ENCODE measurements at places on chromosomes 13 and 19. TPM values are rescaled to one million over a fixed set of nuclear protein-coding genes. Genes with fewer than 3 reads are reported as not detected.

- no peak for DNase-seq
Observed at GRCh38 chr13:40052954-40053353, 397.5 kb downstream of the COG6 start.

DNA sequence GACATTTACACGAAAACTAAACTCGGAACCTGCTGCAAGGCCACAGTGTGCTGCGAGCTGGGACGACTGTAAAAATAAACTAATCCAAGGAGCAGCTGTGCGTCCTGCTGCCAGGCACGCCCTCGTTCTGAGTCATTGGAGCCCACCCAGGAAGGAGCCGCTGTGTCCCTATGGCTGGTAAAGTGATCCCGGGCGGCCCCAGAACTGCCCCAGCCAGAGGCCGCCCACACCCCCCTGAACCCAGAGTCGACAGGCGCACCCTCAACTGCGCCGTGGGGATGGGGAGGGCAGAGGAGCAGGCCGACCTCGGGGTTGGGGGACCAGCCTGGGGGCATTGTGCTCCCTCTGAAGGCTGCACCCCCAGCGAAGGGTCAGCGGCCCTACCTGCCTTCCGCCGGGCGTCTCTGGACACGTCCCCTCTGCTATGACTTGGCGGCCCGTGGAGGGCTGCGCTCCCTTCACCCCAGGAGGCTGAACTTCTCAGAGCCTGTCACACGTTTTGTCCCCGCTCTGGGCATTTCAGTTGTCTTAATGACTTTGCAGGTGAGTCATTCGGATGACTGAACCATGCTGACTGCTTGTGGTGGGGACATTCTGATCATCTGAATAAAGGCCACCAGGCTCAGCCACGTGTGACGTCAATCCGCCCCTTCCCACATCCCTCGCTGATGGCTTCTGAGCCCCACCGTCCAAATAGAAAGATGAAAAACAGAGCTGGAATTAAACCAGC, 42.7 kb downstream of the ADPRHL1 start:
- DNase-seq: peak; percentile 82

- no peak for DNase-seq
Observed at GRCh38 chr13:107993239-107993949, 221.9 kb downstream of the LIG4 start.

GRCh38 chr19:48844472-48844871, 8.2 kb upstream of the HSD17B14 start:
- DNase-seq: no peak

The IGFL3 gene
- total RNA-seq: 1.1 TPM

- DNase-seq: no peak
Observed at GRCh38 chr13:66265371-66265770, 964.8 kb downstream of the PCDH9 start.

Measured in chondrocyte (in vitro differentiated cells).